ENCODE measurements at places on chromosomes 2 and 18.

DNA sequence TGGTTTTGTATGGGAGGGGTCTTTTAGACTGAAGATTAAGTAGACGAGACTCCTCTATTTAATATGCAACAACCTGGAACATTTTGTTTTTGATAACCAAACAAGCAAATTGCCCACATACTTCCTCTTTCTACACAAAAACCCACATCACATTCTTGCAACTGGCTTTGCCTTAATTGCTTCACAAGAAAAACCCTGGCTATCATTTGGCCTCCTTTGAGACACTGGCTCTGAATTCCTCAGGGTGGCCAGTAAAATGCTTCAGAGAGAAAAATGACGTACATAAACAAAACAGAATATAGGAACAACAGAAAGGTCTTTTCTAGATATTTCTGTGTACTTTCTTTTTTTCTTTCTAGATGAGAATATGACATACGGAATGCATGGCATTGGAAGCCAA, 103.0 kb downstream of the TRIB2 start:
- DNase-seq: no peak

DNA sequence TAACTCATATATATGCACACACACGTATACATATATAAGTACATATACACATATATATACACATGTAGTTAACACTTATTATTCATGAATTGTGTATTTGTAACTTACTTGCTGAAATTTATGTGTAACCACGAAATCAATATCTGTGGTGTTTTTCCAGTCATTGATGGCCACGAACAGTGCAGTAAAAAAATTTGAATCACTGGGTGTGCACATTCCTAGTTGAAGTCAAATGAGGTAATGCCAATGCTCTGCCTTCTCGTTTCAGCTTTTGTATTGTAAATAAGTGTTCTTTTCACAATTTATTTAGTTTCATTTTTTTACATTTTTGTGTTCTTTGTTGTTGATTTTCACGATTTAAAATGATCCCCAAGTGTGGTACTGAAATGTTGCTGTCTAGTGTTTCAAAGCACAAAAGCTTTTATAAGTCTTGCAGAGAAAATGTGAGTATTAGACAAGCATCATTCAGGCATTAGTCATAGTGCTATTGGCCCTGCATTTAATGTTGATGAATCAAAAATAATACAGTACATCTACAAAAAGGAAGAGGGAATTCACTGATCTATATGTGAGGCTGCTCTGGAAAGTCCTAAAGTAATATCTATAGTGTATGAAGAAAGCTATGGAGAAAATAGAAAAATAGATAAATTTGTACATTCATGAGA, 419.0 kb downstream of the DSC3 start:
- DNase-seq: no peak

DNA sequence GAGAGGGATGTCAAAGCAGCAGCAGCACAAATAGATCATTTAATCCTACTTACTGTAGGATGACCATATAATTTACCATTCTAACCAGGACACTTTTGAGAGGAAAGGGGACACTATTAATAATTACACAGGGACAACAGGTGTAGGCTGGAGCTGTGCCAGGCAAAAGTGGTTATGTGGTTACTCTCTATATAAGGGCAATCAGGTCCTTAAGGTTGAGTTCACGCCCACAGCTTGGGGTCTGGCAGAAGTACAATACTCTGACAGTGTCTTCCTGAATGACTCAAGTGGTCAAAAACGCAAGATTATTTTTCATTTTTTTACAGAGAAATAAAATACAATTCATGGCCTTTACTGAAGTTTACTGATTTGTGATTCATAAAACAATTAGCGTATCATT, 2.8 kb downstream of the PREPL start:
- DNase-seq: no peak

- DNase-seq: no peak
Observed at GRCh38 chr2:232795920-232796319, 19.6 kb upstream of the KCNJ13 start.

DNA sequence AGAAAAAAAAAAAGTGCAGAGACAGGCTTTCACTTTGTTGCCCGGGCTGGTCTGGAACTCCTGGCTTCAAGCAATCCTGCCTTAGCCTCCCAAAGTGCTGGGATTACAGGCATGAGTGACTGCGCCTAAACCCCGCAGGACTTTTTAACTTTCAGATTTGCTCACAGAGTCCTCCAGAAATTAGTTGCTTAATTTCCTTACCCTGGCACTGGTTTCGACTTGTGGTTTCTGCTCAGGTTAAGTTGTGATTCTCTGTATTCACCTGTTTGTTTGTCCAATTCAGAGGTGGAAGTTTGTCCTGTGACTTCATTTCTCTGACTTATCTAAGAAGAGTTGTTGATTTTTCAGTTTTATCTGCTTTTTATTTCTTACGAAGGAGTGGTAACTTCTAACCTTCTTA, 238.1 kb downstream of the TMEM182 start:
- no peak for DNase-seq

GRCh38 chr2:84126530-84126929, 332.6 kb downstream of the SUCLG1 start:
- no peak for DNase-seq

GRCh38 chr18:48932822-48933510, 17.8 kb downstream of the SMAD7 start:
- DNase-seq: no peak

DNA sequence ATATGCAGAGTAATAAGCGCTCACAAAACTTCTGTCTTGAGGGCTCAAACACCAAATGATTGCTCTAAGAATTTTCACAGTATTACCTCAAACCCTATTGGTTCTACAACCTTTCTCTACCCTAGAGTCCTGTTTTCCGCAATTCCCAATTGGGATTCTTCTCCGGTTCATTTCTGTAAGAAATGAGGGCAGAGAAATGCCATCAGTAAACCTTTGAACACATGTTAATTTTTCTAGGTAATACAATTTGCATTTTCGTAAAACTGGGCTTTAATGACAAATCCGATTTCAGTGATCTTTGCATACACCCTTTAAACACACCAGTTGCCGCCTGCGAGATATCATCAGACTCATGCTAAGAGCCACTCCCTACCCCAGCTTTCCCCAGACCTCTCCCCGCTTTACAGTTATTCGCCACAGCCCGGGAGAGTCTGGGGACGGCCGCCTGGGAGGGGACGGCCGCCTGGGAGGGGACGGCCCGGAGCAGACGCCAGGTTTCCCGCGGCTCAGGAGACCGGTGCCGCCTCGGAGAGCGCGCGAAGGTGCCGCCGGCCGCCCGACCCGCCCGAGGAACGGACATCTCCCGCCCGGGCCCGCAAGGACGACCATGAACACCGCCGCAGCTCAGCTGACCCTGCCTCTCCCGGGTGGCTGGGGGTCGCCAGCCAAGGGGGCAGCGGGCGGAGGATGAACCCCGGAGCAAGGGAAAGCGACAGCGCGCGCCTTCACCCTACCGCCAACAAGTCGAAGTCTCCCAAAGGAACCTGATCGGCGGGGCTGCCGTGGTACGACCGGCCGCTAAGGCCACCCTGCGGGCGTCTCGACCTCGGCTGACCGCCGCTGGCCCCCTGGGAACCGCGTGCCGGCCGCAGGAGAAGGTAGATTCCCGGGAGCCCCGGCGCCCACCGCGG, 463 bp downstream of the SMC6 start:
- DNase-seq: peak; percentile 83

DNA sequence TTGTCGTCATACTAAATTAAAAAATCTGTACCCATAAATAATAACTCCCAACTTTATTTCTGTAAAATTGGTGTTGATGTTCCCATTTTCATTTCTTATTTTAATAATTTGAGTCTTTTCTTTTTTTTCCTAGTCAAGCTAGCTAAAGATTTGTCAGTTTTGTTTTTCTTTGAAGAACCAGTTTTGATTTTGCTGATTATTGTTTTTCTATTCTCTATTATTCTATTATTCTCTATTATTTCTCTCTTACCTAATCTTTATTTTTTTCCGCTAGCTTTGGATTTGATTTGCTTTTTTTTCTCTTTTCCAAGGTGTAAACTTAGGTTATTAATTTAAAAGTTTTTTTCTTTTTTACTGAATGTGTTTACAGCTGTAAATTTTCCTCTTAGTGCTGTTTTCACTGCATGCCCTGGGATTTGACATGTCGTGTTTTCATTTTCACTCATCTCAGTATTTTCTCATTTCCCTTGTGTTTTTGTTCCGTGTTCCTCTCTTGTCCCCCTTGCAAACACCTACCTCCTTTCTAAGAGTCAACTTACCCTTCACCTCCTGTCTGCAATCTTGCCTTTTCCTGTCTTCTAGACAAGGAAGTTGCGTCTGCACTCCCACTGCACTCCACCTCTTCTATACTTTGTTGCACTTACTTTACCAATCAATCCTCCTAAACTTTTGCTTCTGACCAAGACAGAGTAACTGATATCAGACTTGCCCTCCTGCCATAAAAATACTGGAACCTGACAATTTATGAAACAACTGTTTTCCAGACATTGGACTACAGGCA, 18.8 kb downstream of the PSMG2 start:
- no peak for DNase-seq

DNA sequence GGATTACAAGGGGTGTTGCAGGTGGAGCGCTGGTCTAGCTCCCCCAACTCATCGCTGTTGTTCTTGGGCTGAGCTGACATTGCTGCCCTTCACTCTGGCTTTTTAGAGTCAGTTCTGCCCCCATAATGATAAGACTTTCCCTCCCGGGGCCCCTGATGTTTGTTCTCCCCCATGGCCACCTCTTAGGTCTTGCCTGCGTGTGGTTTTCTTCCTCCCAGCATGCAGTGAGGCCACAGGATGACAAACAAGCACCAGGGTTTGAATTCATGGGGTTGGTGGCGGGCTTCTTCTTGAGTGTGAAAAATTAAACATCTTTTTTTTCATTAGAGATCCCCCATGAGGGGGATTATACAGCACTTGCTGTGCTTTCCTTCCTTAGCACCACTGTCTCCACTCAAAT, 74.1 kb downstream of the CTAGE1 start:
- DNase-seq: no peak

GRCh38 chr2:173456960-173457359, 102.3 kb downstream of the CDCA7 start:
- no peak for DNase-seq
